ENCODE measurements at places on chromosomes 13 and 19.

- DNase-seq = no peak
These were observed 1539.4 kb downstream of the EFNB2 start for GRCh38 chr13:104996022-104996421.

GRCh38 chr19:1482361-1483130 lies 3.5 kb upstream of the C19orf25 start:
- DNase-seq = no peak

- DNase-seq = no peak
These were observed 531.7 kb downstream of the MYO16 start for GRCh38 chr13:109160887-109161669.

GRCh38 chr19:3862826-3863500 lies 5.9 kb downstream of the ZFR2 start:
- no peak for DNase-seq

- DNase-seq = no peak
These were observed 124.4 kb downstream of the NALCN start for GRCh38 chr13:101291646-101292515.

GRCh38 chr19:50980208-50980607 lies 3.5 kb downstream of the KLK7 start:
- no peak for DNase-seq

- no peak for DNase-seq
These were observed 58.1 kb upstream of the UBL3 start for GRCh38 chr13:29908416-29909080.

- DNase-seq = no peak
These were observed 754.5 kb downstream of the DIAPH3 start for GRCh38 chr13:59409211-59409610.

GRCh38 chr19:370641-371330 lies 26.2 kb upstream of the MIER2 start:
- no peak for DNase-seq

GRCh38 chr19:22446605-22447004 lies 24.5 kb upstream of the ZNF98 start:
- no peak for DNase-seq

DNA sequence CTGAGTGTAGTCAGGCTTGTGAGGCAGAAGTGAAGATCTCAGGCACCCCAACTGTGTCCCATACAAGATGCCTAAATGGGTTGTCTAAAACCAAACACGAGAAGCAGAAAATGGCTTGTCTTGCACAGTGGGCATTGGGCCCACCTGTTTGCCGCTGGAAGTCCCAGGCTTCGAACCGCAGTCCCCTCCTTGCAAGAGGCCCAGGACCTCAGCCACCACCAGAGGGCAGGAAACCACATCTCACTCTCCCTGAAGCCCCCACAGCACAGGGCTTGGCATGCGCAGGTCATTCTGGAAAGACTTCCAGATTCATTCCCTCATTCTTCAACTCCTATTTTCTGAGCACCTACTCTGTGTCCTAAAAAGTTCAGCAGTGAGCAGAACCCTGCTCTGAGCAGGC lies 973.7 kb downstream of the UQCRFS1 start:
- DNase-seq = peak; percentile 14

DNA sequence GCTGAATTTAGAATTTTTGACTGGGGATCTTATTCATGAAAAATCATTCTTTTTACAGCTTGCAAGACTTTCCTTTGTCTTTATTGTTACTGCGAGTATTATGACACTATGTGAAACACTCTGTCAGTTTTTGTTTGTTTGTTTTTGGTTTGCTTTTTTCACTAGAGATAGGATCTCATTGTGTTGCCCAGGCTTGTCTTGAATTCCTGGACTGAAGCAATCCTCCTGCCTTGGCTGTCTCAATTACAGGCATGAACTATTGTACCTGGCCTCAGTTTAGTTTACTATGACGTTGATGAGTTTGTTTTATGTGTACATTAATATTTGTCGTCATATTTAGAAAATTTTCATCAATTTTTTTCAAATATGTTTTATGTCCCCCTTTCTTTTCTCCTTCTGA lies 1030.0 kb upstream of the PRR20A start:
- no peak for DNase-seq

- DNase-seq = no peak
These were observed 163.5 kb upstream of the SPRY2 start for GRCh38 chr13:80504453-80504852.

- no peak for DNase-seq
These were observed 5.2 kb downstream of the GRTP1 start for GRCh38 chr13:113358653-113359190.

GRCh38 chr19:3494051-3494450 lies 6.4 kb downstream of the DOHH start:
- no peak for DNase-seq

DNA sequence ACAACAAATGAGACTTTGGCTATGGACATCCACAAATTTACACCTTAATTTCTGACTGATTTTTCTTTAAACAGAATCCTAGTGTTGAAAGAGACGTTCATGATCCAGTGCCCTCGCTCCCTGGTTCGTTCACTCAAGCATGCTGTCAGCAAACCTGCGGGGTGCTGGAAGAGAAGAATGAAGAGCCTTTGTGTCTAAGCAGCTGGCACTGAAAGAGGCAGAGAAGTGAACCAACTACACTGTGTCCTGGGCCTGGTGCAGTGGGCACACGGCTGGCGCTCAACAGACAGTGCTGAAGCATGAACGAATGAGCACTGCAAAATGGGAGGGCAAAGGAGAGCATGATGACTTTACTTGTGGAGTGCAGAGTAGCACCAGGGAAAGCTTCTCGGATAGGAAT lies 46.8 kb downstream of the MIPEP start:
- DNase-seq = no peak

DNA sequence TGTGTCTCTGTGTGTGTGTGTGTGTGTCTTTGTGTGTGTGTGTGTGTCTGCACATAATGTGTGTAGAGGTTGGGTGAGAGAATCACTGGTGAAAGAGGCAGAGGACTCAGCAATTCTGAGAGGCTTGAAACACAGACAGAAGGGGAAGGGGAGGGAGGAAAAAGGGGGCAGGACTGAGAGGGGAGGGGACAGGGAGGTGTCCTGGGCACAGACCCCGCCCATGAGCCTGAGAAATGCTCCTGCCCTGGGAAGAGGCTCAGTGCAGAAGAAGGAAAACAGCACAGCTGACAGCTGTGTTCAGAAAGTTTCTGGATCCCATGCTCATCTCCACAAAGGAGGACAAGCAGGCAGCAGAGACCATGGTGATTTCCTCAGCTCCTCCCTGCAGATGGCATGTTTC lies 59.1 kb upstream of the CEACAM8 start:
- no peak for DNase-seq

All from NCI-H1436 (cell line).